ENCODE measurements at places on chromosomes 13 and 19.

DNA sequence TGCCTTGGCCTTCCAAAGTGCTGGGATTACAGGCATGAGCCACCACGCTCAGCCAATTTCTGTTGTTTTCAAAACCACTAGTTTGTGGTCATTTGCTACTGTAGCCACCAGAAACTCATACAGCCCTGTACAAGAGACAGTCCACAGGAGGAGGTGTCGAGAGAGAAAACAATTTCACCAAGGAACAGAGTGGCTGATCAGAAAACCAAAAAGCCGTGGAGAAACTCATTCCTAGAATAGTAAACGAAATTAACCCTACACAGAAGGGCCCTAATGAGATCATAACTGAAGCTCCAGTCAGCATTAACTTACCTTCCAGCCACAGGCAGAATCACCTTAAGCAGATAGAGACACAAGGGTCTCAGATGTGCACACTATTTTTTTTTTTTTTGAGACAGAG lies 3.8 kb upstream of the CCDC124 start:
- no peak for DNase-seq

DNA sequence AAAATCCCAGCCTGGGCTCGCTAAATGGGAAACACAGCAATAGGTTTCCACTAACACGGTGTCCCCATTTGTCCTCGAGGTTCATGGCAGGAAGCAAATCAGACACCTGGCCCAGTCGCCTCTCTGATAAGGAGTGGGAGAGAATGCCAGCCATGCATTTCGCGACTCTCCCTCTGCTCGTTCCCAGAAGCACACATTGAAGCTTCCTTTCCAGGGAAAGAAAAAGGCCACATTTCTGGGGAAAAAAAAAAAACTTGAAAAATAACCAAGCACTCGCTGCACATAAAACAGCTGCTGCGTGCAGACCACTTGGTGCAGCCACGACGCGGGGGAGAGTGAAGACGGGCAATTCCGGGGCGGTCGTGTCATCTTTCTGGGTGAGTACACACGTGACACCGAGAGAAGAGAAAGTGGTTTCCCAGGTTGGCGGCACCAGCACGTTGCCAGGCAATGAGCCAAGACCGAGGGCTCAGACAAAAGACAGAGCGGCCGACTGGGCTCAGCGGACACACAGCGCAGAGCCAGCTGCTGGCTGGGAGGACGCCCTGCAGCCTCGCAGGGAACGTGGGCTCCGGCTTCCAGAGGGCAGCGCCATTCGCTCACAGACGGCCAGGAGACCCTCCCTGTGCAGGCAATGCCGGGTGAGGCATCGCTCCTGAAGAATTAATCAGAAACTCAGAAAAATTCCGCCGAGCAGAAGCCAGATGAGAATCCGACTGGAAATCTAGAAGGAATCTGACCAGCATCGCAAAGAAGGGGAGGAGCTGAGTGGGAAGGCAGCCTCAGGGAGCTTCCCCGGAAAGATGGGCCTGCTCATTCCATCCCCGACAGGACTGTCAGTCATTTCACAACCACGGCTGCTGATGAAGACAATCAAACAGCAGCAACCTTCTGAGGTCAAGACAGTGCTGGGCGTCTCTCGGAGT lies 83.2 kb upstream of the IRS2 start:
- no peak for DNase-seq

- DNase-seq, result no peak
Measured at GRCh38 chr13:71611292-71611691, 255.7 kb downstream of the DACH1 start.

DNA sequence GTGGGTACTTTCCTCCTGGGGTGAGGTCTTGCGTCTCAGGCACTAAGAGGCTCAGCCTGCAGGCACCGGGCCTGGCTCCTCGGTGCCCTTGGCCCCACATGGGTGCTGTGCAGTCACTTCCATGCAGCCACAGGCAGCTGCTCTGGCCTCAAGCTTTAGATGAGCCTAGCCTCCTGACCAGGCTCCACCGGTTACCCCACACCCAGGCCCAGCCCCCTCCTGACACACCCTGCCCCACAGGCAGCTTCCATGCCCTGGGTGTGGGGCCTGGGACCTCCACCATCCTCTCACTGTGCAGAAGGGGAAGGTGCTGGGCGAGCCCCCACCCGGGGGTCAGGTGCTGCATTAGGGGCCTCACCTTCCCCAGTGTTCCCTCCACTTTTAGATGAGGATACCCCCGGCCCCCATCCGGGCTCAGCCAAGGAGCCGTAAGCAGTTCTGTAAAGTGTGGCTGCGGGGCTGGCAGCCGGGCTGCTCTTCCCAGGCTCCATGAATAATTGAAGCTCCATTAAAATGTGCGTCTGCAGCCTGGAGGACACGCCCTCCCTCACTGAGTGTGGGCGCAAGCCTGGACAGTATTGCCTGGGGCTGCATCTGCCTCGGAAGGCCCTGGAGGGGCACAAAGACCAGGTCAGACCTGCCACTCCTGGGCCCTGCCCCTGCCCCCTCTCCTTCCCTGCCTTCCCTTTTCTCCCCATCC lies 72.5 kb upstream of the KCTD15 start:
- no peak for DNase-seq

DNA sequence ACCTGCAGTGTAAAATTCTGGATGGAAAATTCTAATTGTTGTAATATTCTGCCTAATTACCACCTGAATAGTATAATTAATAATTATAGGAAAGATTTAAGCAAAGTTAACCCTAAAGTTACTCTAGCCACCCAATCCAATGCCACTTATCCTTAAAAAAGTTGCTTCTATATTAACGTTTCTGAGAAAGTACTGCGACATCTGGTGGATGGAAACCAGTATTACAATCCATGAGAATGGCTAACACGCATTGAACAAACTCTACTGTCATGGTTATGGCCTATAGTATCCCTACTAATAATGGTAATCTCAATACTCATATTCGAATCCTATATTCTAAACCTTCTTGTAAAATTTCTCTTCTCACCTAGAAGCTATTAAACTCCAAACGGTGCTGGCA lies 1551.8 kb downstream of the SLITRK1 start:
- DNase-seq, result no peak

- DNase-seq, result no peak
Measured at GRCh38 chr13:44756276-44756810, 180.2 kb upstream of the TSC22D1 start.

DNA sequence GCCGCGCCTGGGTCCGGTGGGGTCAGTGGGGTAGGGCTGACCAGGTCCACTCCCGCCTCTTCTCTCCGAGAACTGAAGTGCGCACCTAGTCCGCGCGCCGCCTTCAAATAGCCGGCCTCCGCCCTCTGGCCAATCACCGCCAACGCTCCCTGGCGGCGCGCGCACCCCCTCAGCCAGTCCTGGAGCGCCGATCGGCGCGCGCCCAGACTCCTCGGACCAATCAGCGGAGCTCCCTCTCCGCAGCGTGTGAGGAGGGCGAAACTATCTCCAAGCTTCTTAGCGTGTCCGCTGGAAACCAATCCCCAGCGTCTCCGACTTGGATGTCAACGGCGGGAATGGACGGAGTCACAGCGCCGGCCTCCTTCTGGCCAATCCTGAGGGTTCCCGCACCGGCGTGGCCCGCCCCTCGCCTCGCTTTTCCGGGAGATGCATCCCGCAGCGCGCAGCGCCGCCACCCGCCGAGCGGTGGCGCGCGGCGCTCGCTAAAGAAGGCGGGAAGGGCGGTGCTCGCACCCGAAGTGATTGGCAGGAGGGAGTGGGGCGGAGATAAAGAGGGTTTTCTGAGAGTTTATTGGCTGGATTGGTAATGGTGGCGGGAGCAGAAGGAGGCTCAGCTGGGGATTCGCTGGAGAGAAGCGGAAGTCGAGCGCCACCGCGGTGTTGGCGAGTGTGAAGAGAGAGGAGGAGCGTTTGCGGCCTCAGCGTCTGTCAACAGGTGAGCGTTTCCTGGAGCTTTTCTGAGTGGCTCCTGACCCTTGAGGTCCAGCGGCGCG lies at the start of gene ASF1B:
Gene ASF1B (minus strand): TSS at position 81 of the 773 bp plus-strand sequence. CDS start 133 bp downstream, outside the sequence.
- DNase-seq, result peak; percentile 91
